ENCODE measurements at places on chromosomes 5 and 9.

GRCh38 chr9:134620751-134621557 lies 20.6 kb upstream of the COL5A1 start:
- DNase-seq = no peak

DNA sequence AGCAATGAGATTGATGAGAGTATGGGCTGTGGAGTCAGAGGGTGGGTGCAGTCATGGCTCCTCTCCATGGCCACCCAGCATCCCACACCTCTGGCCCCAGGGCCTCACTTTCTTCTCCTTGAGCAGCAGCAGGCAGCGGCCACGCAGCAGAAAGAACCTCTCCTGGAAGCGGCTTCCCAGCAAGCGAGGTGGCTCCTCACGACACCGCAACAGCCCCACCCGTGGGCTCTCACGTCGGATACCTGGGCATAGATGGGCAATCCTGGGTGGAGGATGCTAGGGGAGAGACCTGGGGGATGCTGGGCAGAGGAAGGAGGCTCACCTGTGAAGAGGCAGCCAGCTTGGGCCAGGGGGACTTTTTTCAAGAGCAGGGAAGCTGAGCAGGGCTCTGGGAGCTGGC lies 5.2 kb upstream of the FCHSD1 start:
- no peak for DNase-seq

GRCh38 chr9:136695955-136696354 lies 8.7 kb upstream of the AGPAT2 start:
- no peak for DNase-seq

DNA sequence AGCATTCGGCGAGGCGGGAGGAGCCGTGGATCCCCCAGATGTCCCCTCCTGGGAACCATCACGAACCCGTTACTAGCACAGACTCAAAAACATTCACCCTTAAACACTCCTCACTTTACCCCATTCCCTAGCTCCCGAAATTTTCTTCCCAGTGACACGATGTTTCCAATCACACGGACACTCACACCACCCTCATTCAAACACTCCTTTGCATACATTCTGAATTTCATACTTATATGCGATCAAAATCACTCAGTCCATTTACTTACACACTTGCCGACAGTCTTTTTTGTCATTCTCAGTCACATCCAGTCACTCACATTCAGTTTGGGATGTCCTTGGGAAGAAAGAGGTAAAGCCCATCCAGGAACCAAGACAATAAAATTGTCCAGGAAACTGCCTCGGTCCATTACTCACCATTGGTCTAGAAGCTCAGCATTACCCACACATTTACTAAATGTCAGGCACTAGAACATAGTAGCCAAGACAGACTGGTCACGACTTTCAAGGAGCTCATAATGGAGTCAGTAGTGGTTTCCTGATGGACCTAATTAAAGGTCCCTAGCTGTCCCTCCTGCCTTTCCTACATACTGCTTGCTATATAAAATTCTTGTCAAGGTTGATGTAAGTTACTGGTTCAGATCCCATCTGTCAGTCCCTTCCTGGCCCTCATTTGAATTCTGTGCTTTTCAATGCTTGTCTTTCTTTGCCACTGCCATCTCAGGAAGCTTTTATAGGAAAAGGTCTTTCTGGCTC lies 574 bp downstream of the SLC35A4 start:
- DNase-seq = no peak

GRCh38 chr5:103539376-103540330 lies 22.9 kb downstream of the NUDT12 start:
- no peak for DNase-seq

GRCh38 chr5:56523790-56524575 lies 290.9 kb upstream of the ANKRD55 start:
- no peak for DNase-seq

DNA sequence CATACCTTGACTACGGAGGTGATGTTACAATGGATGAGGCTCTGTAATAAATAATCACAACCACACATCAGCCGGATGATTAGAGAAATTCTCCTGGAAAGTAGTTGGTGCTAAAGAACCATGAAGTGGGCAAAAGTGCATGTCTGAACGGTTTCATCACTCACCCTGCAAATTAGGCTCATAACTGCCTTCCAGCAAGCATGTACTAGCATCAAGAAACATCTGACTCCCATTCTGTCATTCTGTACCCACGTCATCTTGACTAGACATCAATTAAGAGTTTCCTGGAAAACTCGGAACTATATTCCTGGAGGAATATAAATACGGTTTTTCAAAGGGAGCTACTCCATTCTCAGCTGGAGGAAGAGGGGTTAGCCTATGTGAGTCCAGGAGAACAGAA lies 52.2 kb downstream of the HSD17B3 start:
- DNase-seq = no peak
